ENCODE measurements at places on chromosomes 4 and X.

DNA sequence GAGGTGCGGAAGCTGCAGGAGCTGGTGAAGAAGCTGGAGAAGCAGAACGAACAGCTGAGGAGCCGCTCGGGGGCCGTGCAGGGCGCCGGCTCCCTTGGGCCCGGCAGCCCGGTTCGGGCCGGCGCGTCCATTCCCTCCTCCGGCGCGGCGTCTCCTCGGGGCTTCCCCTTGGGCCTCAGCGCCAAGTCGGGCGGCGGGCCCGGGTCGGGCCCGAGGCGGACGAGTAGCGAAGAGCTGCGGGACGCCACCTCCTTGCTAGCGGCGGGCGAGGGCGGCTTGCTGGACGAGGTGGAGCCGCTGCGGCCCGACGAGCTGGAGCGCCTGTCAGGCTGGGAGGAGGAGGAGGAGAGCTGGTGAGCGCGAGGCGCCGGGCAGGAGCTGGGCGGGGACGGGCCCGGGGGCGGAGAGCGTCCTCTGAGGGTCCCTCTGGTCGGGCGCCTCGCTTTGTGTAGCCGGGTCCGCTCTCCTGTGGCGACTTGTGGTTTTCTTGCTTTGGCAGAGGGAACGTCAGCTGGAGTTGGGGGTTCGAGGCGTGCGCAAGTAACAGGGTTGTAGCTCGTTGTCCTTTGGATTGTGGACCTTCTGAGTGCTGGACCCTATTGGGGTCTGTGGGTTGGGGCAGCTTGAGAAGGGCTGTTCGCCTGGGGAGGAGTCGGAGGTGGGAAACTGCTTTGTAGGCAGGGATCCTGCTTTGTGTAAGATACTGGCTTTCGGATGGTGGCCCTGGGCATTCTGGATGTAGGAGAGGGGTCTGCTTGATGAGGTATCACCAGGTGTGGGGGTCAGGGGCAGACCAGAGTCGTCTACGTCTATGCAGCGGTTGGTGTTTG, 662 bp downstream of the SLAIN2 start:
- peak; percentile 12 for DNase-seq

GRCh38 chrX:2691543-2692220, 587 bp downstream of the CD99 start:
- DNase-seq: no peak

DNA sequence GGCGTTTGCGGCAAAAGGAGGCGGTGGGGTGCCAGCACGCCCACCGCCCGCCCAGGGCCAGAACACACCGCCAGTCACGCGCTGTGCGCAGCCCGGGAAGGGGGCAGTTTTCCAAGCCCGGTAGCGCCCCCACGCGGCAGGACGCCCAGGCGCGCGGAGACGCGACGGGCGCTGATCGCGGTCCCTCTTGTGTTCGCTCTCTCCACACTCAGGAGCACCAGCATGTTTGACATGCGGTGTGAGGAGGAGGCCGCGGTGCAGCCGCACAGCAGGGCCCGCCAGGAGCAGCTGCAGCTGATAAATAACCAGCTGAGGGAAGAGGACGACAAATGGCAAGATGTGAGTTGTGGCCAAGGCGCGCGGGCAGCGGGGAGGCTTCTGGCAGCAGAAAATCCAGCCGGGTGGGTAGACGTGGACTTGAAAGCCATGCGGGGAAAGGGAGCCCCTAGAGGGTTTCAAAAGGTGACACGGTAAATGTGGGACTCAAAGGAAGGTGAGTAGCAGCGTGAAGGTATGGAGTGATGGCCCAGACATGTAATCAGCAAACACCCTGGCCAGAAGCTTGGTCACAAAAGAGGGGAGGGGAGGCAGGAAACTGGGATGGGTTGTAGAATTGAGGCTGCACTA, 104.1 kb downstream of the PHOX2B start:
- DNase-seq: no peak

- no peak for DNase-seq
Measured at GRCh38 chr4:99564921-99565320, 1.1 kb upstream of the TRMT10A start.

GRCh38 chr4:94741304-94741703, 16.5 kb upstream of the BMPR1B start:
- no peak for DNase-seq

DNA sequence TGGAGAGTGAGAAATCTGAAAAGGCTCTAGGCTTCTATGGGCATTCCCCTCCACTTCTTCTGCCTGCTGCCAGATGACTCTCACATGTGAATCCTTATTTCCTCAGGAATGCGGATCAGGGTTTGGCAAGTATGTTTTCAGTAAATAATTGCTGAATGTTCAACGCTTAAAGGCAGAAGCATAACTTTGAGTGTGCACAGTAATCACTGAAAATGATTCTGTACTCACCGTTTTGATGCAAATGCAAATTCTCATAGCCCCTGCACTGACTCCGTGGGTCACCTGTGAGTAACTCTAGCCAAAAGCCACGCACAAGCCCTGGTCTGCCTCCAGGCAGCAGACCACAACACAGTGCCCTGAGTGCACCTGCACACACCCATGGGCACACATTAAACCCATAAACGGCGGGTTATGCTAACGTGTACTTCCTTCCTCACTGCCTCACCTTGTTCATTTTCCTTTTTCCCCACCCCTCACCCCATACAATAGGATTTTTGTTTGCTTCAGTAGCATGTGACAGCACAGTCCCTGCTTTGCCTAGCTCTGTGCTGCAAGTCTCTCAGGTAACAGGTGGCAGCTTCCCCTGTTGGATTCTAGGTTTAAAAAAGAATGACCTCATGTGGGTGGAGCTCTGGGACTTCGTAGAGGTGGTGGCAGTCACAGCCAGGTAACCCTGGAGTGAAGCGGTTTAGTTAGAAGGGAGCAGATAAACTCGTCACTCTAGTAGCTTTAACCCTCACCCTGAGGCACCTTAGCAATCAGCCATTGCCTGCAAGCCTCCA, at the start of gene ARHGEF38:
Gene ARHGEF38 (plus strand): TSS at position 656 of the 782 bp plus-strand sequence. CDS start 146 bp downstream, outside the sequence.
- no peak for DNase-seq

- no peak for DNase-seq
Measured at GRCh38 chr4:8368998-8369397, 71.5 kb downstream of the ACOX3 start.
